NCI-H1930 (cell line): ENCODE measurements at places on chromosomes 1 and 21.

GRCh38 chr1:247467129-247467528 is 9.2 kb upstream of the OR2B11 start:
- DNase-seq: no peak

- DNase-seq: no peak
Observed at GRCh38 chr1:164562061-164562460, 3.1 kb downstream of the PBX1 start.

- DNase-seq: no peak
Observed at GRCh38 chr1:201900476-201900875, 11.8 kb downstream of the SHISA4 start.

GRCh38 chr1:24562625-24563024 is 6.7 kb downstream of the NCMAP start:
- no peak for DNase-seq

DNA sequence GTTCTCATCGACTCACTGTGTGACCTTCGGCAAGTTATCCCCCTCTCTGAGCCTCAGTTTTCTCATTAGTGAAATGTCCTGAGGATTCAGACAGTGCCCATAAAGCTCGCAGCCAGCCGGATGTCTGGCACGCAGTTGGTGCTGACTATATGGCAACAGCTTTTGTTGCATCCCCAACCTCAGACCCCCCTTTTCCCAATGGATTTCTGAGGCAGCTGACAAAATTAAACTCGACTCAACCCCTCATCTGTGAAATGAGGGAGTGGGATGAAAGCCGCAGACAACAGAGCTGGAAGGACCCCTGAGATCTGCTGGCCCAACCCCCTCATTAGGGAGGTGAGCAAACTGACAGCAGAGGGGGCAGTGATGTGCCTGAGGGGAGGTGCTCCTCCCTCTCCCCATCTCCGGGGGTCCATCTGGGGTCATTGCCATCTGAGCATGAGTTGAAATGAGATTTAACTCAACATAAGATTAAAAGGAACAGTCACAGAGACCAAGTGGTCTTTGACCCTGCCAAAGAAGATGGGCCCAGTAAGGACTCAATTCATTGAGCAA is 40.4 kb downstream of the NKAIN1 start:
- DNase-seq: no peak

GRCh38 chr1:168379104-168379860 is 98.6 kb downstream of the TBX19 start:
- DNase-seq: no peak

DNA sequence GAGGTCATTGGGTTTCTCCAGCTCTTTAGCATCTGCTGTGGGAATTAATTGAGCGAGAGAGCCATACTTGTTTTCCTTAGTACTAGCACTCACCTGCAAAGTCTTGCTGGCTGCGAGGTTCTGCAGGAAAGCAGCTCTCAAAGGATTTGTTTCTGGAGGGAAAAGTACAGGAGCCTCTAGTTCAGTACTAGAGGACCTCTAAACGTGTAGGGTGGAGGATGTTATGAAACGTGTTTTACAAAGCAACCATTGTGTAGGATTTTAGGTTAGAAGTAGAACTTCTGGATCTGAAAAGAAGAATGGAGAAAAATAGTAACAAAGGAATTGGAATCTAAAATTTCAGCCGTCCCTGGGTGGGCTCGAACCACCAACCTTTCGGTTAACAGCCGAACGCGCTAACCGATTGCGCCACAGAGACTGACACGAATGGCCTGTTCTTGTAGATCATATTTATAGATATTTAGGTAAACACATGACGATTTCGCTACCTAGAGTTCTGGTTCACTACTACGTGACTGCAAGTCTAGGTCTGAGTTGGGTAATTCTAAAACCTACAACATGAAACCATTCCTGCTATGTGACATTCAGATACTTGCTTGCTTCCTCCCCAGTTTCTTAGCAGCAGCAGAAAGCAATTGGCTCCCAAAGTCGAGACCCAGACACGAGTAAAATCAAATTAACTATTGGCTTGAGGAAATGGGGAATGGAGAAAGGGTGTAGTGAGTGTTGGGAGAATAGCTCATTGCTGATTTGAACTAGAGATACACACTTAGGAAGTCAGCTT is 60.2 kb upstream of the CFAP126 start:
- DNase-seq: no peak

GRCh38 chr1:177907000-177907399 is 62.9 kb downstream of the SEC16B start:
- no peak for DNase-seq

GRCh38 chr1:85496941-85497582 is 32.1 kb upstream of the DDAH1 start:
- DNase-seq: no peak

GRCh38 chr21:29557200-29557599 is 258.5 kb downstream of the BACH1 start:
- no peak for DNase-seq

- no peak for DNase-seq
Observed at GRCh38 chr1:151370211-151370911, 2.1 kb downstream of the SELENBP1 start.

DNA sequence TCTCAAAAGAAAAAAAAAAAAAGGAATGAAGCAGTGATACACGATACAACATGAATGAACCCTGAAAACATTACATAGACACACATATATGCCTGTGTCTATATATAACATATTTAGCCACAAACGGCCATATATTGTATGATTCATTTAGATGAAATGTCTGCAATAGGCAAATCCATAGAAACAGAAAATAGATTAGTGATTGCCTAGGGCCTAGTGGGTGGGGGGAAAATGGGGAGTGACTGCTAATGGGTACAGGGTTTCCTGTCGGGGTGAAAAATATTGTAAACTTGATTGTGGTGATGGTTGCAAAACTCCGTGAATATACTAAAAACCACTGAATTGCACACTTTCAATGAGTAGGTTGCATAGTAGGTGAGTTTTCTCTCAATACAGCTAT is 6.0 kb upstream of the H6PD start:
- DNase-seq: no peak

DNA sequence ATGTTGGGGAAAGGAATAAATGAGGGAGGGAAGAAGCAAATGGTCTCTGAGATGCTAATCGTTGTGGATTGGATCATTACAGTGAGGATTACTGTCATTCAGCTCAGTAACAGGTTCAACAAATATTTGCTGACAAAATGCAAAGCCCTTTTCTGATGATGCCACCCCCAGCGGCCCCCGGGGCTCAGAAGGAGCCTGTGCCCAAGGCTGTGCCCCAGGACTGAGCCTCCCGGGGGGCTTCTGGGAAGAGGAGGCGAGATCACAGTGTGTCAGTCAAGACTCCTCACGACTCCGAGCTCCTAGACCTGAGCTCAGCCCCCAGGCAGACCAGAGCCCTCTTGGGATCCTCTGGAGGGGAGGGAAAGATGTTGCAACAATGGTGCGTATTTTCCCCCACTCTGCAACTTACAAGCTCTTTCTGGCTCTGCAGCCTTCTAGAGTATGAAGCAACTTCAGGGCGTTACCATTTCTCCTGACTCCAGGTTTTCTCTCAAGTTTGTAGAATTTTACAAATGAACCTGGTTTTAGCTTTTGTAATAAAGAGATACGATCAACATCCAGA is 20.8 kb downstream of the EPHA8 start:
- DNase-seq: no peak

GRCh38 chr21:45973475-45974072 is 8.0 kb upstream of the COL6A1 start:
- peak; percentile 13 for DNase-seq

DNA sequence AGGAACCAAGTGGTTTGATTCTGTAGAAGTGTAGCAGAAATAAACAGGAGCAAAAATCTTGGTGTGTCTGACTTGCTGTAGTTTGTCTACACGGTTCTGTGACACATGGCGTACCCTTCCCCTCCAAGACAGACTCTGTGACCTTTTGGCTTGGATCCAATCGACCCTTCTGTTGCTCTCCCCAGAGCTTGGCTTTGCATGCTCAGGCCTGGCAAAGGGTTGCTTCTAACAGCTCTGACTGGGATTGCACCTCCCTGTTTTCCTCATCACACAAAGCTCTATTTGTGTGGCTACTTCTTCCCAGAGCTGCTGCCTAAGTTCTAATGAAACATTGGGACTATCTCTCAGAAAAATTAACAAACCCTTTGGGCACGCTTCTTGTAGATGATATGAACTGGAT is 24.0 kb downstream of the NGF start:
- DNase-seq: no peak
